Fibroblast of pulmonary artery (primary cell): ENCODE measurements at places on chromosomes 16 and 17.

DNA sequence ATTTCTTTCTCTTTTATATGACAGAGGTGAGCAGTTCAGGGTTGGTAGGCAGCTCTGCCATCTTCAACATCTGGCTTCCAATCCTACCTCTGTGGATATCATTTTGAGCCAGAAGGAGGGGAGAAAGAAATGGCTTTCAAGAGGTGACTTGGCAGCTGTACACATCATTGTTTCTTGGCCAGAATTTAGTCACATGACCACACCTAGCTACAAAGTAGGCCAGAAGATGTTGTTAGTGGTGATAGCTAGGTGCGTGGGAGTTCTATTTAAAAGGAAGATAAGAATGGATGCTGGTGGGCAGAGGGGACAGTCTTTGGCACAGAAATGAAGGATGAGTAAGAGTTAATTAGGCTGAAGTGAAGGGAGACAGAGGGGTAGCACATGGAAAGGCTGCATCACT, 29.2 kb upstream of the MPHOSPH6 start:
- DNase-seq, result peak; percentile 35

GRCh38 chr17:9108146-9108545, 86.8 kb downstream of the NTN1 start:
- no peak for DNase-seq

GRCh38 chr16:89014403-89015230, 37.6 kb upstream of the CBFA2T3 start:
- DNase-seq, result no peak

DNA sequence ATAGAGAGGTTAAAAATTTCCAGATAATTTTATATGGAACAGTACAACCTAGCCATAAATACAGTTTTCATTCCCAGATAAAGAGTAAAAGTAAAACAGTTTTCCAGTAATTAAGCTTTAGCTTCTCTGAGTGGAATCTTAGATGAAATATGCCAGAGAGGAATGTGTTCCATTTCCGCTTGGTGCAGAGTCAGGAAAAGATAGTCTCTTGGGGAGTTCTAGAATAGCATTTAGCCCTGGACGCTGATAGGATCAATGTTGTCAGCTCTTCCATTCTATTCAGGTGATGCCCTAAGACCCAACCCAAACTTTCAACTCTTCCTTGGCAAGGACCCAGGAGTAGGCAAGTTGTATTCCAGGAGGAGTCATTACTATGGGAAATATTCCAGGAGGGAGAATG, 30.9 kb upstream of the ABCA3 start:
- peak; percentile 26 for DNase-seq

GRCh38 chr17:7843536-7844291, 9.7 kb downstream of the KDM6B start:
- peak; percentile 92 for DNase-seq

DNA sequence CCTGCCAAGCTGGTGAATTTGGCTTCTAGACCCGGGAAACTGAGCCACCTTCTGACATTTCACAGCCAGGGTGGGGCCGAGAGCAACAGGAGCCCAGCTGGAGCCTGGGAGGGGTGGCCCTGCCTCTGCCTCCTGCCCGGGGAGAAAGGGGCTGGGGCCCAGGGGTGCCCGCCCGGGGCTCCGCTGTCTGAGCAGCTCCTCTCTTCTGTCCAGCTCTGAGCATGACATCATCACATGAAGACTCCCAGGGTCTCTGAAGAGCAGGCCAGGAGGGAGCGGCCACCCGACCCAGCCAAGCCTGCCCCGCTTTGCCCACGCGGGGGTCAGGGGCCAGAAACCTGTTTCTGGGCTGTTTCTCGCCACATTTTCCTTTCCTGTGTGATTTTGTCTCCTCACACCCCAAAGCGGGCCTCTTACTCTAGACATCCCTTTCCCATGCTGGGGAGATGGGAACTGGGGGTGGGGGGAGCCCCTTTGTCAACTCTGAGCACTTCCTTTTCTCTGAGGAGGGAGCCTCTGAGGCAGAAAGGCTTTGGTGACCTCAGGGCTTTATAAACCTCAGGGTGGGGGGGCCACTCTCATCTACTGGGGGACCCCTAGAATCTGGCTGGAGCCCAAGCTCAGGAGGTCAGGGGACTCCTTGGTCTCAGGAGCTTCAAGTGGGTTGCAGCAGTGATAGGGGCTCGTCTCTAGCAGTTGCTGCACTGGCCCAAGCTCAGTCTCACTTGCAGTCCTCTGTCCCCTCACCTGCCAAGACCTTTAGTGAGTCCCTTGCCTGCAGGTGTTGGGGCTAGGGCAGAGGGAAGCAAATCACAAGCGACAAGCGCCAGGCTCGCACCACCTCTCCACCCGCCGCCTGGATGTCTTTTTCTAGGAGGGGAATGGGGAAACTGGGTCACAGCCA, 7.6 kb downstream of the UBALD2 start:
- no peak for DNase-seq

DNA sequence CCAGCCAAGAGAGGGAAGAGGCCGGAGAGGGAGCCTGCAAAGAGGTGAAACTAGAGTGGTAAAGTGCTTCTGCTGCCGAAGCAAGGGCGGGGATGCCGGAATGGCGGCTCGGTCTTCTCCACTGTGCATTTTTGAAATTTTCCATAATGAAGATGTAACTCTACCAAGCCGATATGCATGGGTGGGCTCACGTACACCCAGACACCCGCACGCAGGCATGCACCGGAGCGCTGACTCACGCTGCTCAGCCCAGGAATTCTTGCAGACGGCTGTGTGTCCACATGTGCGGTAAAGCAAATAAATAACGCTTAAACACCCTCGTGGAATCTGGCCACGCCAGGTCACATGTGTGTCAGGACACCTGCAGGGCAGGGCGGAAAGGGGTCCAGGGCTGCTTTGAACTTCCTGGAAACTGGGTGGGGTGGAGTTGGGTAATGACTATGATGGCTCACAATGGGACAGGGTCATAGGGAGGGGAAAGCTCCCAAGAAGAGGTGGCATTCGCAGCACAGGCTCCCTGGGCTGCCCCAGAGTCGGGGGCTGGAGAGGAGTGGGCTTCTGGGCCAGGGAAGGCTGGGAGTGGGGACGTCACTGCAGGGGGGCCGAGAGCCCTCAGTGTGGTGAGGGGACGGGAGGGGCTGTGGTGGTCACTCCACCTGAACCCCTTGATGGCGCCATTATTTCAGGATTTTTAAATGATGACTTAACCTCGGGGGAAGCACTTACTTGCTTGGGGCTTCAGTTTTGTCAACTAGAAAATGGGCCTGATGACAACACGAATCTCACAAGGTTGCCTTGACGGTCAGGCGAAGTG, 265.5 kb downstream of the PARN start:
- DNase-seq, result peak; percentile 28

- DNase-seq, result peak; percentile 43
Observed at GRCh38 chr17:82257473-82257872, 16.0 kb downstream of the CSNK1D start.

- no peak for DNase-seq
Observed at GRCh38 chr17:37568350-37569053, 40.7 kb downstream of the SYNRG start.

GRCh38 chr16:54806881-54807360, 123.7 kb upstream of the IRX5 start:
- no peak for DNase-seq

DNA sequence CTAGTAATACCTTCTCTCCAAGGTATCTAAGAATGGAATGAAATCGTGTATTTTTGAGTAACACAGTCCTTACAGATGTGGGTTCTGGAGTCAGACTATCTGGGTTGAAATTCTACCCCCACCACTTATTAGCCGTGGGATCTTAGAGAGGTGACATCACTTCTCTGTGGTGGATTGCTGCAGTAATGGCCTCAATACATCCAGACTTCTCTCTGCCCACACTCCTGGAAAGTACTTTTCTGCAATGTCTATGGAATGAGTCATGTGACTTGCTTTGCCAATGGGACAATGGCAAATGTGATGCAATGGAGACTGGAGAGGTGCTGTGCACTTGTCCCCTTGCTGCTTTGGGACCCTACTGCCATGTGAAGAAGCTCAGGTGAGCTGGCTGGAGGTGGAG, 418.2 kb downstream of the HAPSTR1 start:
- DNase-seq, result no peak

DNA sequence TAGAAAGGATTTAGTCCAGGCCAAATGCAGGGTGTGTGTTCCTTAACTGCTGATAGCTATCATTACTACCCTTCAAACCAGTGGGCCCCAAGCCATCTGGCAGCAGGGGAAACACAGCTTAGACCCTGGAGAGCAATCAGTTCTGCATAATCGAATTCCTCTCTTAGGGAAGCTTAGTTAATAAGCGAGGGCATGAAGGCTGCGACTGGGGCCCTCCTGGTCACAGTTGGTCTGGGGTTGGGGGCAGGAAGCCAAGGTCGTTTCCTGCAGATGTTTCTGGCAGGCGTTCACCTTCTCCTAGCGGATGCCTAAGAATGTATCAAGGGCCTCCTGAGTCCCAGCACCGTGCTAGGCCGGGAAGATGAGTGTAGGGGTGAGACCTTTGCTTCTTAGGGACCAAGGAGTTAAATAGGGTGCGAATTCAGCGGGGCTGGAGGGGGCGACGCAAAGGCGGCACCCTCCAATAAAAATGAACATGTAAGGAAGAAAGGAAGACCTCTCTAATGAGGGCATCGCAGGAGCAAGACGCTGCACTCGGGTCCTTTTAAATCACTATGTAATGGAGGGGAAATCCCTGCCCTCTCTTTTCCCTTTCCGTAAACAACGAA, 16.5 kb upstream of the EEF2K start:
- DNase-seq, result peak; percentile 46

DNA sequence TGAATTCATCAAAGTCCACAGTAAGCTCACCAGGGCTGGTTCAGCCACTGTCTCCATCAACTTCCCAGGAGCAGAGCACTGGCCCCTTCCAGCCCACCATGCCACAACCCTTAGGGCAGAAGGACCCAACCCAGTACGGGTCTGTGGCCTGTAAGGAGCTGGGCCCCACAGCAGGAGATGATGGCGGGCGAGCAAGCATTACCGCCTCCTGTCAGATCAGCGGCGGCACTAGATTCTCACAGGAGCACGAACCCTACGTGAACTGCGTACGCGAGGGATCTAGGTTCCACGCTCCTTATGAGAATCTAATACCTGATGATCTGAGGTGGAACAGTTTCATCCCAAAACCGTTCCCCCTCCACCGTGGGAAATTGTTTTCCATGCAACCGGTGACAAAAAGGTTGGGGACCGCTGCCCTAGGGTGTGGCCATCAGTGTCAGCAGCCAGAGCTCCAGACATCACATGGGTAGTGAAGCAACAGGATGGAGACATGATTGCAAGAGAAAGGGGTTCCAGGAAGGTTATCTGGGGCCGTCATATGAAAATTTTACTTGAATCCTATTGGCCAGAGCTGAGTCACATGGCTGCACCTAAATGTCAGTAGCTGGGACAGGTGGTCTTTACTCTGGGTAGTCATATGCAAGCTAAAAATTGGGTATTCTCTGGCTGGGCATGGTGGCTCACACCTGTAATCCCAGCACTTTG, 12.4 kb upstream of the SLC25A19 start:
- no peak for DNase-seq

DNA sequence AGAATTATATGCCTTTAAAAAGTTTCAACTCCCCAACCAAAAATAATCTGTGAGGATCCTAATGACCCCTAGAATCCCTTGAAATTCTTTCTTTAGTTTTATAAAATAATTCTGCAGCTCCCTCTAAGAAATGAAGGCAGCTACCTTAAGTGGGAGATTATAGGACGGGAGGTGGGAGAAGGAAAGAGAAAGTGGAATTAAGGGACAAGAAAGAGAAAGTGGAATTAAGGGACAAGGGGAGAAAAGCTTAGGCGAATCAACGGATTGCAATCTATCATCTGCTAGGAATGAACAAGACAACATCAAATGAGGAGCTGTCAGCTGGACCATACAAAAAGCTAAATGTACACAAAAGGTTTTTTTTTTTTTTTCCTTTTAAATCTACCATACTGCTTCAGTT, 262.0 kb downstream of the ZFHX3 start:
- peak; percentile 17 for DNase-seq

DNA sequence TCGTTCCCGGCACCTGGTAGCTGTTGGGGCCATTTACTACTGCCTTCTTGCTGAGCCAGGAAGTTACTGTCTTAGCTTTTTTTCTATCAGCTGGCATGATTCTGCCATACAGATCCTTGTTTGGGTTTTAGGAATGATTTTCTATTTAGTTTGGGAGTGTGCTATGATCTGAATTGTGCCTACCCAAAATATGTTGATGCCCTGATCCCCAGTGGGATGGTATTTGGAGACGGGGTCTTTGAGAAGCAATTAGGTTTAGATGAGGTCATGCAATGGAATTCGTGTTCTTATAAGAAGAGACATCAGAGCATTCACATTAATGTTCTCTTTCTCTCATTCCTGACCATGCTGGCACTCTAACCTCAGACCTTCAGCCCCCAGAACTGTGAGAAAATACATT, 59.4 kb upstream of the HS3ST2 start:
- no peak for DNase-seq

GRCh38 chr16:87860553-87861299, 8.6 kb downstream of the SLC7A5 start:
- peak; percentile 51 for DNase-seq

GRCh38 chr17:49210158-49211029, at the start of the genes ABI3 and GNGT2:
ABI3 (plus strand) TSS chr17:49210707; CDS start chr17:49210725, 18 bp downstream.
GNGT2 (minus strand) TSS chr17:49210574; CDS start chr17:49207422, 3,152 bp downstream.
- peak; percentile 48 for DNase-seq

GRCh38 chr16:5438591-5438990, 341.0 kb upstream of the EEF2KMT start:
- DNase-seq, result no peak

DNA sequence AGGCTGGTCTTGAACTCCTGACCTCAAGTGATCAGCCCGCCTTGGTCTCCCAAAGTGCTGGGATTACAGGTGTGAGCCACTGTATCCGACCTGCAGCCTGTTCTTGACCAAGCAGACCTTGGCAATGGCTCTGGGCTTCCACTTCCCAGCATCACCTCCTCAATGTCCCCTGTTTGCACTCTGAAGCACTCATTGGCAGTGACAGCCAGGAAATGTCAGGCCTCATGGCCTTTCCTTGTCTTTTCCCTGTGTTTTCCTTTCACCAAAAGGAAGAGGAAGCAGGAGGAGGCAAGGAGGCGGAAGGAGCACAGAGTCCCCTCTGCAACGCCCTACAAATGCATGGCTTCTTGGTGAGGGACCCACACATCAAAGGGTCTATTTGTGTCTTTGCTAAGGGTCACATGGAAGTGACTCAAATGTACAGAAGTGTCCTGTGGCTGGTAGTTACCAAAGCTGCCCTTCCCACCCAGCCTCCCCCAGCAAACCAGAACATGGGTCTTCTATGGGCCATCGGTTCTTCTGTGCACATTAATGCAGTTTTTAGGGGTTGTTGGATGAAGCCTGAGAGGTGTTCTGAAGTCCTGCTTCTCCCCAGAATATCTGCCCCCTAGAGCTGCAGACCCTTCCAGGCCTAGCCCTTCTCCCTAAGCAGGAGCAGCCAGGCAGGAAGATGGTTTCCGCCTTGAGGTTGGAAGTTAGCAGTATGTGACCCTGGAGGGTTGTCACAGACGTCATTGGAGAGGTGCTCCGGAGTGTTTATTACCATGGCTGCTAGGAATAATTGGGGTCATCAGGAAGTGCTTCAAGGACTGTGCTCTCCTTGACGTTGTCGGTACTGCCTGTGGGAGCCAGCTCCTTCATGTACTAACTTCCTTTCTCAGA, 60.8 kb downstream of the WIPI1 start:
- no peak for DNase-seq

- DNase-seq, result no peak
Observed at GRCh38 chr16:66872559-66872942, 7.8 kb upstream of the PDP2 start.
